ENCODE measurements at places on chromosomes 7 and 10. TPM values are rescaled to one million over a fixed set of nuclear protein-coding genes. Genes with fewer than 3 reads are reported as not detected.

DNA sequence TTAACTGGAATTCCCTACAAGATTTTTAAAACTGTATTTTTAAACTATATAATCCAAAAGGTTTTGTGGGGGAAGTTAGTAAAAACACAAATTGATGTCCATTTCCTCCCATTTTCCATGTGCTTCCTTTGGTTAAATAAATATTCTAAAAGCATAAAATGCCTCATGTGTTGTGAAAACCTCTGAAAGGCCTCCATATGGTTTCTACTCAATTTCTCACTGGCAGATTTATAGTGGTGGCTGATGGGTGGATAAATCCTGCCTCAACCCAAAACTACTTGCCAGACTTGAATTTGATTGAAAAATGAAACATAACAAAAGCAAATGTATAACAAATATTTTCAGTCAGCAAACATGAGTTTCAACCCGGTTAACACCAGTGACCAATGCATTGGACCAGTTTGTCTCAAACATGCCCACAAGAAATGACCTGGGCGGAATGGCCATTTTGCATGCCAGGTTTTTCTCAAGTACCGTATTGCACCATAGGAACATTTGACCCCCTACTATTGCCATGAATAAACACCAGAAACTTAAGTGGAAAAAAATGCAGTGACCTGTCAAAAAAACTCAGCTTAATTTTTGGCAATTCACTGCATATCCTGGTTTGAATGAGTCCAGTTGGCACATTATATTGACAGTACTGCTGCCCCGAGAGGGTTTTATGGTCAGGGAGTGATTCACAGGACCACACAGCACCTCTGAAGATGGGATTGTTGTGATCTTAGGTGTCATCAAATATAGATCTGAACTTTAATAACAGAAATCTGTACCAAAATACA, 454.6 kb upstream of the ANKRD30A start:
- no peak for DNase-seq

- no peak for DNase-seq
Measured at GRCh38 chr10:62025901-62026879, 124.7 kb downstream of the ARID5B start.

DNA sequence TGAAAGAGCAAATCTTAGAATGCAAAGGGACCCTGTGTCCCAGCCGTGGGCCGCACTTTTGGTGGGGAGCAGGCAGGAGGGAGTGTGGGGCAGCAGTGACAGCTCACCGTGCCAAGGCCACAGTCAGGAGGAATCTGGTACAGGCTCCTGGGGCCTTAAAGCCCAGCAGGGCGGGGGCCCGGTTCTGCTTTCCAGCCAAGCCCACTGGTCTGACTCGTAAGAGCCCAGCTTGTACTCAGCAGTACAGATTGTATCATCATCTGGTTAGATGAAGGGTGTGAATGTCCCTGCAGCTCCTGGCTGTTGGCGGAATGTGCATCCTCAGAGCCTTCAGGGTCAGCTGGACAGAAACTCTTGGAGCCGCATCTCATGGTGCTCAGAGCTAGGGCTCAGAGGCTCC, 30.5 kb upstream of the TRIM8 start:
- no peak for DNase-seq

The C10orf53 gene
- not detected for total RNA-seq

All from activated CD8-positive, alpha-beta memory T cell treated with anti-CD3 and anti-CD28 coated beads, Interleukin-2, amount 10 ng/mL, durations not matched to agents 7 days and 5 days (primary cell).